Stimulated activated CD4-positive, alpha-beta T cell treated with anti-CD3 and anti-CD28 coated beads, Interleukin-1b, Interleukin-23, amount 100 ng/mL, for 4 hours (primary cell): ENCODE measurements at places on chromosomes 7 and 10.

GRCh38 chr7:11709196-11709595 is 122.8 kb downstream of the THSD7A start:
- no peak for DNase-seq

DNA sequence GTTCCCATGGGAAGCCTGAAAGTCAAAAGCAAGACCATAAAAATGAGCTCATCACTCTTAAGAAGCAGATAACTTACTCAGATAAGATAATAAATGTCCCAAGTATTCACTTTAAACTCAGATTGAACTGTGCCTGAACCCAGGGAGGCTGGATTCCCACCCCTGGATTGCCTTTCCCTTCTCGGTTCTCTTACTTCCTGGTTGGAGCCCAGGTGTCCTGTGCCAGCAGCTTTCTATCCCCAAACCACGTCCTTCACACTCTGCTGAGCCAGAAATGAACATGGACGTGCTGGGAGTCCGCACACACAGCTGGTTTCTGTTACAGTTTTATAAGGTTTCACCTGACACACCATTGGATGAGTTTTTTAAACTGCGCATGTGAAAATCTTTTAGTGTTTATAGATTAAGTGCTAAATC is 636.2 kb upstream of the IGFBP3 start:
- no peak for DNase-seq

DNA sequence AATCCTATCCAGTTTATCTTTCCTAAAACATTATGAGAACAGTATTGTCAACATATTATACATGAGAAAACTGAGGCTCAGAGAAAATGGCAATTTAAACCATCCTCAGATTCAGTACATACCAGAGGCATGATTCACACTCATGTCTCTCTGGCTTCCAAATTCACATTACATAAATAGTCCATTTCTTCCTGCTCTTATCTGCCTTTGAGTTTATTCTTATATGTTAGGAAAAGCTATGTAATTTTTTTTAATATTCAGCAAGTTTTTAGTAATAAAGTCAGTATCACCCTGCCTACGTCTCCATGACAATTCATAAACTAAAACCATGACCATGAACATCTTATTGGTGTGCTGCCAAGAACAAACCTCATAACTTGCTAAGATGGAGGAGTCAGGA is 1260.2 kb upstream of the SORCS1 start:
- DNase-seq: no peak

DNA sequence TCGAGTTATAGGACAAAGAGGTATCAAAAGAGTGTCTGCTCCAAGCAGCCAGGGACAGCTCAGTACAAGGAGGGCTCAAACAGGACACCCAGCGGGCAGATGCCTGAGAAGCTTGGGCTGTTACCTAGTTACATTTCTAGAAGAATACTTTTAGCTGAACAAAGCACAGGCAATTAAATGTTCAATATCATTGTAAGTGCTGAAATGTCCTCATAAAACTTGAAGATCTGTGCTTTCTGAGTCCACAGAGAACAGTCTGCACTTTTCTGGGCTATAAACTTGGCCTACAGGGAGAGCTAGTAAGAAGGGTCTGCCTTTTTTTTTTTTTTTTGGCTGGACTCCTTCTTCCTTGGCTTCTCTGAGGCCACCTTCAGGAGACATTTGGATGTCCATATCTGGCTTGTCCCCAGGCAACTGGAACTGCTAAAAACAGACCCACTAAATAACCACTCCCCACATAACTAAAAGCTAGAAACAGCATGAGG is 123.2 kb downstream of the SLC16A9 start:
- DNase-seq: no peak

DNA sequence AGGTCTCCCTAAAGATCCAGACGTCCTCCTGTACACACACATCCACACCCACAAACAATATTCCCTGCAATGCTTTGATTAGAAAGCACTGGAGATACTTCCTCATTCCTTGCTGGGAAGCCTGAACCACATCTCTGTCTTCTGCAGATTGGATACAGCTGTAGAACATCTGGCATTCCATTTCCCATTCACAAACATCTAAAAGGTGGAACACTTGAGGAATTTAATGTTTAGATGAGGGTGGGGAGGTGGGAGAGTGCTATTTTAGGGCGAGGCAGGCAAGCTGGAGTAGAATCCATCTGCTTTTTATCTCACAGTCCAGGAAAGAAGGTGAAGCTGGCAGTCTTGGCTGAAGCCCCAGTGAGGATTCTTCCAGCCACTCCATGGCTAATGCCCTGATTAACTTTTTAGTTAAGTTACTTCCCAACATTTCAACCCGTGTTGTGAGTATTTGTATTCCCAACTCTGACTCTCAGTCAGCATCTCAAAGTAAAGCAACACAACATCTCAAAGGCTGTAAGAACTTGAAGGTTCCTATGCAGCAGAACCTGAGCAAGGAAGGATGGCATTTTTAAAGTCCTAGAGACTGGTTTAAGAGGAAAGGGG is 46.1 kb downstream of the CYTH3 start:
- DNase-seq: no peak

- DNase-seq: no peak
These were observed 9.4 kb downstream of the NPC1L1 start for GRCh38 chr7:44531421-44532380.

DNA sequence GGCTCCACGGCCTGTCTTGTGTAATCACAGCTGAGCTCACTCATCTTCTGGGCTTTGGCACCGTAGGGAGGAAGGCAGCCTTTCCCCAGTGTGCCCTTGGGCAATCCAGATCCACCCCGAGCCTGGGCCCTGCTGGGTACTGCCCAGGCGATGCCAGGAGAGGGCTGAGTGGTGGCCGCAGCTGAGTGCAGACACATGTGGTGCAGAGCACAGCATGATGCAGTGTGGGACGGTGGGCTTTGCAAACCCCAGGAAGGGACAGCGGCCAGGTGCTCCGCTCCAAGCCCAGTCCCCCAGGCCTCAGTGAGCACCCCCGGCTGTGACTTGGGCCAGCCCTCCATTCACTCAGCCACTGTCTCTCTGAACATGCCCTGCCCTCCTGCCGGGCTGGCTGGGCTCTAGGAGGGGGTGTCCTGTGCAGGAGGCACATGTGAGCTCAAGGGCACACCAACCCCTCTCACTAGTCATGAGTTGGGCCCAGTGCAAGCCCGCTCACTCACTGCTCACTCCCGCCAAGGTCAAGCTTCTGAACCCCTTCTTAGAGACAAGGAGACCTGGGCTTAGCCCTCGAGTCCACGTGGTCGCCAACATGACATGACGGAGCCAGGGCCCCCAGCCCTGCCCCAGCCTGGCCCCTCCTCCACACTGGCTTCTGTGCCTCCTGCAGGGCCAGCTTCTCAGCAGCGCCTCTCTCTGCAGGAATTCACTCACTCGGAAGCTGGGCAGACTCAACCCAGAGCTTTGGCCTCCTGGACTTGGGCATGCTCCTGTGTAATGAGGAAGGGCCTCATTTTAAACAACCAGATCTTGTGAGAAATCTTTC is 77.5 kb upstream of the INSIG1 start:
- no peak for DNase-seq

DNA sequence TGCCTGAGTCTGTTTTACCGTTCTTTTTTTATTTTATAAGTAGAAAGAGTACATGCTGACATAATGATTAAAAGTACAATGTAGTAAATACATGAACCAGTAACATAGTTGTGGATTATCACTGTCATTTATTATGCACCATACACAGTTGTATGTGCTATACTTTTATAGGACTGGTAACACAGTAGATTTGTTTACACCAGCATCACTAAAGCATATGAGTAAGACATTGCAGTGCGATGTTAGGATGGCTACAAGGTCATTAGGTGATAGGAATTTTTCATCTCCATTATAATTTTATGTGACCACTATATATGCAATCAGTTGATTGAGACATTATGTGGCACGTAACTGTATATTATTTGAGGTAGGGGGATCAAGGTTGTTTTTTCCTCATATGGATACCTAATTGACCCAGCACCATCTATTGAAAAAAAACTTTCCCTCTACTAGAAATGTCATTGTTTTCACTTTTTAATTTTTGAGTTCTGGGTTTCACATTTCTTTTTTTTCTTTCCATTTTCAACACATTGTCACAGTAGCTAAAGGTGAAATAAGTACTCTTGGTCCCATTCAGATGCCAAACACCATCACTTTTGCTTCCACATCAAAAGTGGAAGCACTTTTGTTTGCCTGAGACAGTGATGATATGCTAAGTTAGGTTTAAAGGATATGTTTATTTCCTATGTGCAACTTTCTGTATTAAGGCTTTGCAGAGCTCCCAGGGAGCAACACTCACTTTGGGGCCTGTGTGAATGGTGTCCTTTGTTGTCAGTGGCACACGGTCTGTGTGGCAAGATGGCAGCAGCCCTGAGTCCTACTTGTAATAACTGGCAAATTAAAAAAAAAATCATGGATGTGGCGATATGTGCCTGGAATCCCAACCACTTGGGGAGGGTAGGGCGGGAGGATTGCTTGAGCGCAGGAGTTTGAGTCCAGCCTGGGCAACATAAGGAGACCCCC is 17.1 kb downstream of the UBE2D1 start:
- no peak for DNase-seq

DNA sequence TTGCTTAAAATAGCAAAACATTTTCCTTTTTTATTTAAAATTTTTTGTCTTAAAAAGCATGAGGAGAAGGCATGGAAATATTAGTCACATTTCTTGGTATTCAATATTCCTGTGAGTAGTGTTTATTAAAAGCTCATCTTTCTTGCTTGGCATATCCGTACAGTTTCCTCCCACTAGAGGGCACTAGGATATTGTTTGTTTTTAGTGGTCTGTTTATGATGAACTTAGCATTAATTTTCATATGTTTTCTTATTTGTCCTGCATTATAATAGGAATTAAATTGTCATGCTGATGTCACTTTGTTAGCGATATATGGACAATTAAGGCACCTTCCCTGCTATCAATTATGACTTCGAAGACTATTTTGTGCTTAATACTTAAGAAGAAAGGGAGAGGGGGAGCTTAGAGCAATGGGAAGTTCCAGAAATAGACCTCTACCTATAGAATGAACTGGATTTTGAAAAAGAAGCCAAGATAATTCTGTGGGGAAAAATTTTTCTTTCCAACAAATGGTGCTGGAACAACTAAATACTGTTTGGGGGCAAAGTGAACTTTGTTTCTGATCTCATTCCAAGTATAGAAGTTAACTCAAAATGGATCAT is 91.0 kb upstream of the STRIP2 start:
- DNase-seq: peak; percentile 5

DNA sequence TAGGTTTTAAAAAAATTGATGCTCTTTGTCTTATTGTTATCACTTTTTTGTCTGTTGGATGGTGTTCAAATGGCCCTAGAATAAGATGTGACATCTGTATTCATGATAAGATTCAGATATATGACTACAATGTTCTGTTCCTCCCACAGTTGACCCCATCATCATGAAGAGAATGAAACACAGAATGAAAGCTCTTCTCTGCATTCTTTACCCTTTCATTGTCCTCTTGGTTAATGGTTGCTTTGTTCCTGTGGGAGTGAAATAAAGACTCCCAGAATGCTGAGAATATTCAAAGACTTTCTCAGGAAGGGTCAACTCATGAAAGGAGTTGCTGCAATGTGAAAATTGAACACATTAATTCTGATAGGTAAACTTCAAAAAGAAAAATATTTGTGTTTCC is 1015.8 kb downstream of the SORCS3 start:
- DNase-seq: no peak

GRCh38 chr7:141053626-141054025 is 20.2 kb upstream of the TMEM178B start:
- DNase-seq: peak; percentile 9

- DNase-seq: no peak
These were observed 136.8 kb downstream of the EXOC4 start for GRCh38 chr7:133389727-133390126.

DNA sequence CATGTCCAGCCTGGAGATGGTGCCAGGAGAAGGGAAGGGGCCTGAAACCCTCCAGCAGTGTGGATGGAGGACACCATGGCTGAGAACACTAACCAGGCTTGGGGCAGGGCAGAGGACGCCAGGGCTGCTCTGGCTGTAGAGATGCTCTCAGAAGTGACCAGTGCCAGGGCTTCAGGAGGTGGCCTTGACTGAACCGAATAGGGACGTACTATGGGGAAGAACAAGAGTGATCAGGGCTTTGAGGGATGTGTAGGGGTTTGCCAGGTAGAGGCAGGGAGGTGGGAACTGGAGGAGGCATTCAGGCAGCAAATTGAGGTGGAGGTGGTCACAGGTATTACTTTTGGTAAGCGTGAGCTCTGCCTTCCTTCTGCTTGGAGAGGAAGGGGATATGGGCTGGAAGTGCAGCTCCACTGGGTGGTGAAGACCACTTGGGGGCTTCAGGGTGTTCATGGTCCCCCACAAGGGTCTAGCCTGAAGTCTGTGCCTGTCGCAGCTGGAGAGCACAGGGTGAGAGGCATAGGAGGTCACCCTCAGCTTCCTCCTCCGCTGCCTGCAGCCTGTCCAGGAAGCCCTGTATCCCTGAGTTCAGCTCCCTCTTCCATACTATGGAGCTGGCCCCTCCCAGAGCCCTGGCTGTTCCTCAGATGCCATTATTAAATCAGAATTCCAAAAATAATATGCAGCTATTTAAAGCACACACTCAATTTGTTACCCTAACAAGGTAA is 27.8 kb downstream of the ADCY1 start:
- DNase-seq: no peak

DNA sequence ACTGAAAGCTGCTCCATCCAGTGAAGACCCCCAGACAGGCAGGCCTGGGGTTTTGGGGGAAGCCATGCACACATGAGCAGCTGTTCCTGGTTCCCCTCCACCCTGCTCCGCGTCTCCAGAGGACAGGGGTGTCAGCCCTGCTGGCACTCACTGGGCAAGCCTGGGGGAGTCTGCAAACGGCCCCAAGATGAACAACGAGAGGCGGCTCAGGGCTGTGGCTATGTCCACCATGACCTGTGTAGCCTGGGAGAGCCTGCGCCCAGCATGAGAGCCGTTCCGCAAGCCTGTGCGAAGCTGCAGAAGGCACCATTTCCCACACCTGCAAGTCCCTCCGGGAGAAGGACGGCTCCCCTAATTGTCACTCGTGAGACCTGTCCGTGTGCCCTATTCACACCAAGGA is 59.5 kb downstream of the DPYSL4 start:
- DNase-seq: no peak

DNA sequence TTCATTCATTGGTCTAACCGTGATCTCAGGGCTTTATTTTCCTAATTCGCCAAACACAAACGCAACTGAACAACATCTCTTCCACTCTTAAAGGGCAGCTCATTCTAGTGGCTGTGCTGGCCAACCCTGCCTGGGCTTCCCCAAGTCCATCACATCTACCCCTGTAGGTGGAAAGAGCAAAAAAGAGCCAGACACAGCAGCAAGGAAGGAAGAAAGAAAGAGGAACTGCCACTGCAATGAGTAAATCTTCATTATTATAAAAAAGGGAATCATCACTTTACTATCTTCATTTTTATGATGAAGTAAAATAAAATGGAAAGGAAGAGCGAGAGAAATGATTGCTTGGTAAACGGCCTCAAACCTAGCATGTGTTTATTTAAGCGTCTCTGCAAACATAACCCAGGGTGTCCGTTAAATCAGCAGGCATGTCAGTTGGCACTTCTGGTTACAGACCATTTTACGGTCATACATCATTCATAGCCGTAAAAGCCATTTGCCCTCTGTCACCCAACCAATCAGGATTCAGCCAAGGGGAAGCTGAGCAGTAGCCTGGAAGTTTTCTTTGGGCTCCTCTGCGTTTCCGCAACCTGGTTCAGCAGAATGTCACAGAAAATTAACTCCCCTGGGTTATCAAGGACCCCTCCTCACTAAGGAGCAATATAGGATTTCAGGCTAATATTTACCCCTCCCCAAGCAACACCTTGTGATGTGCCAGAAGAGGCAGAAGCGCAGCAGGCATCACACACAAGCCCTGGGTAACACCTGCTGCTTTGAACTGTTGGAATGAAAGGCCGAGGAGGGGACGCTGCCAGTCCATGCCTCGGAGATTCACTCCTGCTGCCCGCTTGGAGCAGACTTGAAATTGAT is 234.0 kb downstream of the SNX10 start:
- DNase-seq: no peak

- no peak for DNase-seq
These were observed 39.4 kb downstream of the AOC1 start for GRCh38 chr7:150891740-150892139.
